ENCODE measurements at places on chromosomes 2 and 18.

DNA sequence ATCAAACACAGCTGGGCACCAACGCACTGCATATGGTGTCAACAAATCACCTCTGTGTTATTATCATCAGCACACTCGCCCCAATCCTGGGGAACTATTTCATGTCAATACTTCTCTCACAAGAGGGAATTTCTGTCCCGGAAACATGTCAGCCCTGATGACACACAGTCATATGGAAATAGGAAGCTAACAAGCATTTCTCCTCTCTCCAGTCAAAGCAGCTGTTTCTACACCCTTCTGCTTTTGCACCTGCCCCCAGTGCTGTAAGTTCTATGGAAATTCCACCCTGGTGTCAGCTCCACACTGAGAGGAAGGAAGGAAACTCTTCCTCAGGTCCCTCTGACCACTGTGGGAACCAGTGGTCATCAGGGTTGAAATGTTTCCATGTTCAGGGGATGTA, 447.6 kb upstream of the ID2 start:
- DNase-seq, result no peak

- DNase-seq, result no peak
Observed at GRCh38 chr2:207775473-207775872, 5.8 kb upstream of the FZD5 start.

DNA sequence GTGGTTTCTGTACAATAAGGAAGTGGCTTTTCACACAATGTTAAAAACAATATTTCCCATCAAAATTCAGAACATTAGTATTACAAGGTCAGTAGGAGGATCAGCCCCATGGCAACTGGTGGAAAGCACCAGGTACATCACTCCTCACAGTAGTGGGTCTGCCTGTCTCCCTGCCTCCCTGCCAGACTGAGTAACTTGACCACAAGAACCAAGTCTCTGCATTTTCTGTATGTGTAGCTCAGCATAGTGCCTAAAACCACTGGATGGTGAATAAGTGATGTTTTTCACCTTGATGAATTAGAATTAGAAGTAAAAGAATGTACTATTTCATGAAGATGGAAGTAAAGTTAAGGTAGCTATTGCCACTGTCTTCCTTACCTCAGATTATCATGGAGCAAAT, 4.1 kb upstream of the WDR7 start:
- DNase-seq, result no peak

GRCh38 chr2:132617989-132618388, 52.0 kb downstream of the LYPD1 start:
- no peak for DNase-seq

GRCh38 chr2:178530625-178531142, 50.4 kb downstream of the PLEKHA3 start:
- peak; percentile 18 for DNase-seq

DNA sequence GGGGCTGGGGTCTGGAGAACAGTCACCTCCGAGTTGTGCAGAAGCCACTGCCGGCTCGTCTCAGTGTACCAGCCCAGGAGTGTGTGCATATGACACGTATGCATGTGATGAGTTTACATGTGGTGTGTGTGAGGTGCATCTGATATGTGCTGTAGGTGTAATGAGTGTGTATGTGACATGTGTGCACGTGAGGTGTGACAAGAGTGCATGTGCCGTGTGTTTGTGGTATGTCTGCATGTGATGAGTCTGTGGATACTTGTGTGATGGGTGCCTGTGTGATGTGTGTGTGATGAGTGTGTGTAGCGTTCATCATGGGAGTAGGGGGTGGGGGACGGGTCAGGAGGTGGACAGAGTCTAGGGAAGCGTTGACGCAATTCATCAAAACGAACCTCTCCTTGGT, 12.8 kb downstream of the NTSR2 start:
- no peak for DNase-seq

DNA sequence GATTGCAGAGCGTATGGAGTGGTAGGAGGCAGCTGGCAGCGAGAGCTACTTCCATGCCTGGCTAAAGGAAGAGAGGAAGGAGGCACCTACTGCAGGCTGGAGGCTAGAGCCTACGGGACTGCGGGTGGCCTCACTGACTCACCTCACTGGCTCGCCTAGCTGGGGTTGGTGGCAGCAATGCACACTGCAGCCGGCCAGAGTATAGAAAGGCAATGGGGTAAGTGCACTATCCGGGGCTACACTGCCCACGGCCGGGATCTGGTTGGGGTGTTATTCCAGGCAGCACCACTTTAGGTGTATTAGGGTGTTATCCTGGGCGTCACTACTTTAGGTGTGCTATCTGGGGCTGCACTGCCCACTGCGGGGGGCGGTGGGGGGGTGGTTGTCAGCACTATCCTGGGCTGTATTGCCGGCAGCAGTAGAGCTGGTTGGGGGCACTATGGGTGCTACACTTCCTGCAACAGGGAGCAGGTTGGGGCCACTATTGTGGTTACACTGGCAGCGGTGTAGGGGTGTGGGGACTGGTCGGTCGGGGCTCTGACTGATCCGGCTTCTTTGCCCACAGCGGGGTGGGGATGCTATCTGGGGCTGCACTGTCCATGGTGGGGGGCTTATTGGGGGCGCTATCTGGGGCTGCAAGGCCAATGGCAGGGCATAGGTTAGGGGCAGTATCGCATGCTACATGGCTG, 33.3 kb upstream of the ANKRD62 start:
- no peak for DNase-seq
